ENCODE measurements at places on chromosomes 16 and 17.

DNA sequence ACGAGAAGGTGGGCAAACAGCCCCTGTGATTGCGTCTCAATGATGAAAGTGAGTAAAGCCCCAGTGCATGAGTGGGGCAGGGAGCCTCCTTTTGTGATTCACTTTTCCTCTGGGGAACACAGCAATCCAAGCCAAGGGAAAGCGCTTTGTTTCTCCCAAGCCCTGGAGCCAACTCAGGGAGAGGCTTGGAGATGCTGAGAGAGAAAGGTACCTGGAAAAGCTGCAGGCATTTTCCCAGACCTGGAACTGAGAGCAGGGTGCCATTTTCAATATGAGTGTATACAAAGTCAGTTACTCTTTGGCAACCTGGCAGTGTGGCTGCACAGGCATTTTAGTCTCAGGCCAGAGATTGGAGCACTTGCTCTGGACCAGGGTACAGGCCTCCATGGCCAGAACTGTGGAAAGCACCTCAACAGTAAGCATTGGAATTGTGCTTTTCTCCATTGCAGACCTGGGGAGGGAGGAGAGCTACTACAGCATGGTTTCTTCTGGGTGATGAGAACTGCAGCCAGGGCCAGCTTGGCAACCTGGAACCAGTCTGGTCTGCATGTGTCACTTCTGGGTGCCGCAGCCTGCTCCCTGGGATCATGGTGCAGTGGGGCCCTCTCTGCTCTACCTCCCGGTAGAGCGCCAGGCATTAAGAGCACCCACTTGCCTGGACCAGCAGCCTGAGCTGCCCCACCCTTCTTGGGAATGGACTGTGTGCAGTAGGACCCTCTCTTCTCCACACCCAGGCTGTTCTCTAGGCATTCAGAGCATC is 89.0 kb upstream of the CDH5 start:
- no peak for DNase-seq

- DNase-seq = no peak
These were observed 419 bp downstream of the GLIS2 start for GRCh38 chr16:4316108-4316863.

GRCh38 chr16:12546918-12547607 is 256.6 kb downstream of the CPPED1 start:
- no peak for DNase-seq

GRCh38 chr17:40886090-40886489 is 1.0 kb upstream of the KRT20 start:
- DNase-seq = no peak

DNA sequence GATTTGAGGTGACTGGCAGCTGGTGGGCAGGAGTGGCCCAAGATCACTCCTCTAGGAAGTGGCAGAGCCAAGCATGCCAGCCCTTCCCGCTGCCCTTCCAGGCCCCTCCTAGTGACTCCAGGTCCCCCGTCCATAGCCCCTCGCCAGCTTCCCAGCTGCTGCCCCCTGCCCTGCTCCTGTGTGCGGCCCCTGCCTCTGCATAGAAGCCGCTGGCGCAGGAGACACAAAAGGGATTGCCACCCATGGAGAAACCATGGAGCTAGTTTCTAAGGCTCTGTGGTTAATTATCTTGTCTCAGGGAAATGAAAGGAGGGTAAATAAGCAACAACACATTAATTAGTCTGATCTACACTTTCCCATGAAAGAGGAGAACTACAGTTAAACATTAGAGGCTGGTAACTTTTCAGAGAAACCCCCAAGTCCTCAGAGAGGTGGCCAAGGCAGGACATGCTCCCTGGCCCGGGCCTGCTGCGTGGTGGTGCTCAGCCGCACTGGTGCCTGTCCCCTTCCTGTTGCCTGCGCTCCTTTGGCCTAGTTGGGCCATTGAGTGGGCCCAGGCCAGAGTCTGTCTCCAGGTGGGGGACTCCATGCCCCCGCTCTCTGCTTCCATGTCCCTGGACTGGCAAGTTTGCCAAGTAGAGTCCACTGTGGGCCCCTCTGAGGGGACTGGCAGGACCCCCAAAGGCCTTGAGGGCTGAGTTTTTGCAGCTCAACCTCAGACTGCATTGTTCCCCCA is 65.2 kb downstream of the PRMT7 start:
- DNase-seq = no peak

GRCh38 chr17:1953831-1954230 is 71.3 kb downstream of the RTN4RL1 start:
- no peak for DNase-seq

DNA sequence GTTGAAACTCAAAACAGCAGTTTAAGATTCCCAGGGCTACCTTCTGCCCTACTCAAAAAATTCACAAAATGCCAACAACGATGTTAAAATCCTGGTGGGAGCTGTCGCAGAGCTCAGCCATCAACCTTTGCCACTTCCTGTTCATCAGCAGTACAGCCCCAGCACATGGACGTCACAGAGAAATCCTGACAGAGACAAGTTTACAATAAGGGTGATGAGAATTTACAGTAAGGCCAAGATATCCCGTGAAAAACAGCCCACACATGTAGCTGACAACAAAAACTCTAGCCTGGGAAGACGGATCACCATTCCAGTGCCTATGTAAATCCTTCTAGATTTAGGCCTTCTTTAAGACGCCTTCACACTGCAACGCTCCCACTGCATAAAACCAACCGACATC is 18.8 kb downstream of the USP22 start:
- no peak for DNase-seq

GRCh38 chr17:14296166-14296910 is 4.5 kb upstream of the HS3ST3B1 start:
- DNase-seq = no peak

DNA sequence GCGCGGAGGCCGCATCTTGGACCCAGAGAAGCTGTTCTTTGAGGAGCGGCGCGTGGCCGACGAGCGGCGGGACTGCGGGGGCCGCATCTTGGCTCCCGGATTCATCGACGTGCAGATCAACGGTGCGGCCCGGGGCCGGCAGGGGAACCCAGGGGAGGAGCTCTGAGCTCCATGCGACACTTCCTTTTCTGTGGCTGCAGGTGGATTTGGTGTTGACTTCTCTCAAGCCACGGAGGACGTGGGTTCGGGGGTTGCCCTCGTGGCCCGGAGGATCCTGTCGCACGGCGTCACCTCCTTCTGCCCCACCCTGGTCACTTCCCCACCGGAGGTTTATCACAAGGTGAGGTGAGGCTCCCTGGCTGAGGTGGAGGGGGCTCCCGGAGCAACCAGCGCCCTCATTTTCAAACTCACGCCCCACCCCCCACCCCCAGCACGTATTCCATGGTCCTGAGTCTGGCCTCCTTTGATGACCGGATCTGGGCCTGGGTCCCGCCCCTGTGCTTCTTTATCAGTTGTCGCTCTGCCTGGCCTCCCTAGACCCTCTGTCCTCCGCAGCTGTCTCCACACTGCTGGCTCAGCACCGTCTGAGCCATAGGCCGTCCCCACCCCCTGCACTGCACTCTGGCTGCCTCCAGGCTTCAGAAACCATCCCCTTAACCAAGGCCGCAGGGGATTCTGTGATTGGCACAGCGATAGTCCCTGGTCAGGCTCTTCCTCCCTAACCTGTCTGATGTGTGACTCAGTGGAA is 787 bp downstream of the AMDHD2 start:
- DNase-seq = no peak

DNA sequence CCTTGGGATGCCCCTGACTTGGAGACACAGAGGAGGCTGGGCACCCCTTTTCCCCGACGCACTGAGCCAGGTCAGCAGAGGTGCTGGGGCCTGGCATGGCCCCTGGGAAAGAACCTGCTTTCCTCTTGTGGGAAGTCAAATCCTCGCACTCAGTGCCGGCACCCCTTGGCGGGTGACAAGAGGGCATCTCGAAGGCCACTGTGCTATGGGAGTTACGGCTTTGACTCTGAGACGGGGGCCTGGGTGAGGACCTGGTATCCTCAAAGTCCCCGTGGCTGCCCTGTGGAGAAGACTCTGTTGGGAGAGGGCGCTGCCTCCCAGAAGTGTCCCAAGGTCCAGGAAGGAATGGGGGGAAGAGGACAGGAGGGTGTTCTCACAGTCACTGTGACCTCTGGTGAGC is 117.0 kb downstream of the METRNL start:
- no peak for DNase-seq

DNA sequence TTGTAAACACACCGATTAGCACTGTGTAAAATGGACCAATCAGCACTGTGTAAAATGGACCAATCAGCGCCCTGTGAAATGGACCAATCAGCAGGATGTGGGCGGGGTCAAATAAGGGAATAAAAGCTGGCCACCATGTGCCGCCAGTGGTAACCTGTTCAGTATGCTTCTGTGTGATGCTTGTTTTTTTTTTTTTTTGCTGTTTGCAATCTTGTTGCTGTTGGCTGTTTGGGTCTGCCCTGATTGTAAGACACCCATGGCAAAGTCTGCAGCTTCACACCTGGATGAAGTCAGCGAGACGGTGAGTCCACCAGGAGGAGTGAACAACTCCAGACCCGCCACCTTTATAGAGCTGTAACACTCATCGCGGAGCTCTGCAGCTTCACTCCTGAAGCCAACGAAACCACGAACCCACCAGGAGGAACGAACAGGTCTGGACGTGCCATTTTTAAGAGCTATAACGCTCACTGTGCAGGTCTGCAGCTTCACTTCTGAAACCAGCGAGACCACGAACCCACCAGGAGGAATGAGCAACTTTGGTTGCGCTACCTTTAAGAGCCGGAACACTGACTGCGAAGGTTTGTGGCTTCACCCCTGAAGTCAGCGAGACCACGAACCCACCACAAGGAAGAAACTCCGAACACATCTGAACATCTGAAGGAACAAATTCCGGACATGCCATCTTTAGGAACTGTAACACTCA is 85.0 kb upstream of the MED9 start:
- DNase-seq = no peak

DNA sequence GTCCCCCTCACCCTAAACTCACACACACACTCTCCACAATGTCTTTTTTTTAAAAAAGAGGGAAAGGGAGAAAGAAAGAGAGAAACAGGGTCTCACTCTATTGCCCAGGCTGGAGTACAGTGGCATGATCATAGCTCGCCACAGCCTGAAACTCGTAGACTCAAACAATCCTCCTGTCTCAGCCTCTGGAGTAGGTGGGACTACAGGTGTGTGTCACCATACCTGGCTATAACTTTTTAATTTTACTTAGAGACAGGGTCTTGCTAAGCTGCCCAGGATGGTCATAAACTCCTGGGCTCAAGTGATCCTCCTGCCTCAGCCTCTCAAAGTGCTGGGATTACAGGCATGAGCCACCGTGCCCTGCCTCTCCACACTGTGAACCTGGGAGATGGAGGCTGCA is 24.9 kb downstream of the LITAF start:
- no peak for DNase-seq

- DNase-seq = no peak
These were observed 728.8 kb upstream of the RBFOX1 start for GRCh38 chr16:6603780-6604325.

DNA sequence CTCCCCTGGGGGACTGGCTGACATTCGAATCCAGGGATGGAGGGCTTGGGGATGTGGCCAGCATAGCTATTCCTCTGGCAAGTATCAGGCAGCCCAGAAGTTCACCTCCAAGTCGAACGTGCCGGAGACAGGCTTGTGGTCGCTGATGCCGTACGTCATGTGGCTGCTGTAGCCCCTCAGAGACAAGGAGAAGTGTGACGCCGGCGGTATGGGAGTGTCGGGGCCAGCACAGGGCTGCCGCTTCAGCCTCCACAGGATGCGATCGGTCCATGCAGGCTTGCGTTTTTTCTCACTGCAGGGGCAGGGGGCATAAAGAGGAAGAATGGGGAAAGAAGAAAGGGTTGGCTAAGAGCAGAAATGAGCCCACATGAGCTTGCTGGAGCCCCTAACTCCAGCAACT is 5.3 kb upstream of the MYO1C start:
- DNase-seq = no peak

DNA sequence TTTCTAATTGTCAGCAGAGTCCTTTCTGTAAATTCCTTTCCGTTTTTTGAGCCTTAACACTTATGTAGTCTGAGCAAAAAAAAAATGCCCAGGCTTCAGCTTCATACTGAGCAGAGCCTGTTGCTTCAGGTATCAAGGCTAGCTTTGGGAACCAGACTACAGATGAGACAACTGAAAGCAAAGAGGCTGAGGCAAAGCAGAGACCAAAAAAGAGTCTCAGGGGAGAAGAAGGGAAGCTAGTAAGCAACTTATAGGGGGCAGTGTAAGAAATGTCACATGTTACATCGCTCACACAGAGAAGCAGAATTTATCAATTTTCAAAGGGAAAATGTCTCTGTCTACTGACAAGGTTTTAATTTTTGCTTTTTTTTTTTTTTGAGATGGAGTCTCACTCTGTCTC is 3.3 kb downstream of the HASPIN start:
- no peak for DNase-seq

DNA sequence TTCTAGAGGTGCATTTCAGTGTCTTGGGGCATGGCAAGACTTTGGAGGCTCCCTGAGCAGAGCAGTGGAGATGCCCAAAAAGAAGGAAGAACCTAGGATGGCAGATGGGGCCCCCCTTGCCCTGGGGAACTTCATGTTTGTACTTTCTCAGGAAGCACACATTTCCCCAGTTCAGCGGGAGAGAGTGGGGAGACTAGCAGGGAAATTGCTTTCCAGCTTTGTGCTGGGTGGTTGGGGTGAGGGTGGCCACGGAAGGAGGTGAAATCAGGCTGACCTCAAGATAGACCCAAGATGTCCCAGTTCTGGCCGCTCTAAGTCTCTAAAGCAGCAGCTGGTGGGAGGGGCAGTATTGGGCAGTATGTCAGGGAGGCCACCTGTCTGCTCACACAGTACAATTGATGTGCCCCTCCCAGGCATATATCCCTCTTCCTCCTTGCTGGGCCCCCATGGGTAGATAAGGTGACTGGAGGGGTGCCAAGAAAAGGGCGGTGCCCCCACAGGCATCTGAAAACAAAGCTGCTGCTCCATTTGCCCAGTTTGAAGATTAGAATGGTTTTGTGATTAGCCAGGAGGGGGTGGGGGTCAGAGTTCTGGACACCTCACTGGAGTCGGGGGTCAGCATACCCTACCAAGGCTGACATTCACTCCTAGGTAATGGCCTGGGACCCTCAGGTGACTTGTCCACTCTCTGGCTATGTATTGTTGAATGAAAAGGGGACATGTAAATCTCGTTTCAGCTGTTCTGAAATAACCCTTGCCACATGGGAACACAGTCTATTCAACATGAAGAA is 17.1 kb upstream of the NAGLU start:
- DNase-seq = no peak
